ENCODE measurements at places on chromosomes 2 and 18. TPM values are rescaled to one million over a fixed set of nuclear protein-coding genes. Genes with fewer than 3 reads are reported as not detected.

The ZBTB7C gene
- not detected for total RNA-seq

The LBX2 gene
- total RNA-seq, result 0.65 TPM

The CCDC150 gene
- total RNA-seq, result 3.9 TPM

The ANKRD36C gene
- total RNA-seq, result 20.2 TPM

The ANO7 gene
- total RNA-seq, result 2.6 TPM

The MC5R gene
- not detected for total RNA-seq

The STARD6 gene
- total RNA-seq, result 0.20 TPM

GRCh38 chr2:69948032-69948962 lies 13.1 kb downstream of the ASPRV1 start:
- no peak for DNase-seq

GRCh38 chr2:96873651-96874096 lies 3.8 kb upstream of the SEMA4C start:
- peak; percentile 68 for DNase-seq

- no peak for DNase-seq
Measured at GRCh38 chr2:241208058-241208457, 19.6 kb downstream of the ANO7 start.

- peak; percentile 40 for DNase-seq
Measured at GRCh38 chr2:241412144-241412543, 56.1 kb downstream of the FARP2 start.

GRCh38 chr2:88747990-88748389 lies 56.5 kb downstream of the RPIA start:
- no peak for DNase-seq

GRCh38 chr2:202023198-202023903 lies 10.3 kb upstream of the FZD7 start:
- no peak for DNase-seq

DNA sequence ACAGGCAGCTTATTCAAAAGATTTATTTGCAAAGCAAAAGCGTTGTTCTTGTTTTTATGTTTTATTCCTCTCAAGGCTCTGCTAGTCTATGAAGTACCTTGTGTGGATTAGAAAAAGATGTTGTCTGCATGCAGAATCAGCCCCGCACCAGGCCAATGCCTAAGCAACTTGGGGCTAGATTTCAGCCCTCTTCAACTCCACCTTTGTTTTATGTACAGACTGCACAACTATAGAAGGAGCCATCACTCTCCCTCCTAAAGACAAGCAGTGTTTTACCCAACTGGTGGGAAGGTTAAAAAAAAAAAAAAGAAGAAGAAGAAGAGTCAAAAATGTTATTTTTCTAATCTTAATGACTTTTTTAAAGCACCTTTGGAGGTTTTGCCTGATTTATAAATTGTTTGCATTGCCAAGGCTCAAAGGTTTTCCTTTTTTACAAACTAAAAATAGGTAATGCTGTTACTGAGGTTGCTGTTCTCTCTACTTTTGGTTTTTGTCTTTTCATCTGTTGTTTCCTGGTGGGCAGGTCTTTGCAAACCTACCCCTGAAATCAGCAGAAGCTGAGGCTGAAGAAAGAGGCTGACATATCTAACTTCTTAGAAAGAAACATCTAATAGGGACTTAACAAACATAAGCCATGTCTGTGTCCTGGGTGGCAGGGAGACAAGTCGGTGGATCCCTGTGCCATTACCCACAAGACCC lies 164.0 kb downstream of the SLC39A10 start:
- no peak for DNase-seq

DNA sequence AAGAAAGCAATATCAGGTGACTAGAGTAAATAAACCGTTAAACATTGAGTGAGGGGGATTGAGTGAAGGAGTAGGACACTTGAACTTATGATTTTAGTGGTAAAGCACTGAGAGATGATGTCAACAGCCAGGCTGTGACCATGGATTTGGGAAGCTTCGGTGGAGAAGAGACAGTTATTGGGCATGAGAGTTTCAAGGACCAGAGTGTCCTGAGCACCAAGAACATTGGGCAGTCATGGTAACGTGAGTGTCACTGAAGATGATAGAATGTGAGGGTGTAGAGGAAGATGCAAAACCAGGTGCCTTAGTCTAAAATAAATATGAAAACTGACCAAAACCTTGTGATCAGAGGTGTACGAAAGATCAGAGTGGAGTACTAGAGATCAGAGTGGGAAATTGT lies 248.1 kb downstream of the ASXL3 start:
- DNase-seq, result no peak

DNA sequence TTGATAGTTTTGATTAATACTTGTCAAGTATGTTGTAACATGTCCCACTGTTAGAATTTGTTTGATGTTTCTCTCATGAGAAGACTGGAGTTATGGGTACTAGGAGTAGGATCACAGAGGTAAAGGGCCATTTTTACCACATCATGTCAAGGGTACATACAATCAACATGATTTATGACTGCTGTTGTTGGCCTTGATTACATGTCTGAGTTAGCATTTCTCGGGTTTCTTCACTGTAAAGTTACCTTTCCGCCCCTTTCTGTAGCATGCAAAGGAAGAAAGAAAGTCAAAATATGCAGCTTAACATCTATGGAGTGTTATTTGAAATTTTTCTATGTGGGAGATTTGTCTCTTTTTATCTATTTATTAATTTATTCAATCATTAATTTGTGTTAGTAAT lies 1456.4 kb downstream of the SUCLG1 start:
- no peak for DNase-seq

DNA sequence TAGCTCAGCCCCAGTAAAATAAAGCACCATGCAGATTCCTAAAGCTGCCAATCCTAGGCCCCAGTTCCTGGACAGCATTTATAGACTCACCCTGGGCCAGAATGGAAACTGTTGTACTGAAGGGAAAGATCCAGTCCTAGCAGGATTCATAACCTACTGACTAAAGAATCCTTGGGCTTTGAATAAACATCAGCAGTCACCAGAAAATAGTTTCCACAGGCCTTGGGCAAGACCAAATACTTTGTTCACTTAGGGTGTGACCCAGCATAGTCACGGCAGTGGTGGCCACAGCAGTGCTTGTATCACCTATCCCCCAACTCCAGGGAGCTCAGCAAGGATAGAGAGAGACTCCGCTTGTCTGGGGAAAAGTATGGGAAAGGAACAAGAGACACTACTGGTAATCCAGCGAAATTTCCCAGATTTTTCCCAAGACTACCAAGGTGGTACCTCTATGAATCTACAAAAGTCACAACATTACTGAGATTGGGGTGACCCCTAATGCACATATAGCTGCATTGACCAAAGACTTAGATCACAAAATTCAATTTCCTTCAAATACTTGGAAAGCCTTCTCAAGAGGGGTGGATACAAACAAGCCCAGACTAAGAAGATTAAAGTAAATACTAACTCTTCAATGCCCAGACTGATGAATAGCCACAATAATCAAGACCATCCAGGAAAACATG lies 748.1 kb upstream of the LRATD1 start:
- no peak for DNase-seq

DNA sequence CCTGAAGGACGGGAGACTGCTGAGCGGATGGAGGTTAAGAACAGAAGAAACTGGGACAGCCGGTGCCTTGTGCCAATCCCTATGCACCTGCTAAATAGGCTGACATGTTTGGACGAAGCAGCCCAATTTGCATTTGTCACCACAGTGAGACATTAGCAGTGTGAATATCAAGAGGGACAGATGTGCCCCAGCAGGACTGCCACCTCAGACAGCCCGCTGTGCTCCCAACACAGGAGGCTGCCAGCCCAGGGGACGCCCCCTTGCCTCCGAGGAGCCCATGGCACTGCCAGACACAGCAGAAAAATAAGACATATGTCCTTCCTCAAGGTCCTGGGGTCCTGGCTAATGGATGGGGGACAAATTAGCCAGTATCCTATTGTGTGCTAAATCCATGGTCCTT lies 306.7 kb upstream of the POU3F3 start:
- DNase-seq, result no peak

DNA sequence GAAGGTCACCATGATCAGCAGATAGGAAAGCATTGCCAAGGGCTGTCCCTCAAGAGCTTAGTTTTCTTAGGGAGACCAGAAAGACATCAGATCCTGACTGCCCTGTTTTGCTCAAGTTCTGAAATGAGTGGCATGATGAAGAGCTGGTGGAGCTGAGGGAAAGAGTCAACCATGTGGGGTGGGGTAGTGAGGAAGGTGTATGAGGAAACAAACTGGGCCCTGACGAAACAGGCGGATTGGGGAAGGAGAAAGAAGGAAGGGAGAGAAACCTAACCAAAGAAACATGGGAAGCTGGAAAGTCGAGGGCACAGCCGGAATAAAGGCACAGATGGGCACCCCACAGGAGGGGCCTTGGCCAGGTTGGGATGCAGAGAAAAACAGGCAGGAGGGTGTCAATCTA lies 8.0 kb downstream of the TGOLN2 start:
- no peak for DNase-seq

GRCh38 chr2:231482806-231483391 lies 18.6 kb upstream of the NCL start:
- peak; percentile 70 for DNase-seq

GRCh38 chr2:195320413-195320973 lies 336.5 kb upstream of the SLC39A10 start:
- DNase-seq, result no peak
